ENCODE measurements at places on chromosomes 6 and 20. TPM values are rescaled to one million over a fixed set of nuclear protein-coding genes. Genes with fewer than 3 reads are reported as not detected.

GRCh38 chr20:18738888-18739287 lies 74.7 kb upstream of the SCP2D1 start:
- DNase-seq = no peak

PRPF6 gene
- total RNA-seq = 41.0 TPM

DNA sequence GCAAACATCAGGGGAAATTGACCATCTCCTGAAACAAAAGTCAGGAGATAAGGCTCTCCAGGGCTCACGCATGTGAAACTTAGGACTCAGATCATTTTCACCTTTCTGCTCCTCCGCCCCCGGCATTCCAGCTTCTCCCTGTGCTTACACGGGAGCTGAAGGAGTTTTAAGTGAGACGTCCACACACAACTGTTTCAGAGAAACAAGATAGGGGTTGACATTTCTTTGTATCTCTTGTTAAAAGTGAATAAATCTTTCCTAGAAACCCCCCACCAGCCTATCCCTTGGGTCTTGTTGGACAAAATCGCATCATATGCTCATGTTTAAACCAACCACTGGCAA lies 46.1 kb downstream of the FAM50B start:
- DNase-seq = no peak

BPI gene
- total RNA-seq = not detected

Measured in bronchial epithelial cell (primary cell).